Erythroblast (primary cell): ENCODE measurements at places on chromosomes 2 and 18.

DNA sequence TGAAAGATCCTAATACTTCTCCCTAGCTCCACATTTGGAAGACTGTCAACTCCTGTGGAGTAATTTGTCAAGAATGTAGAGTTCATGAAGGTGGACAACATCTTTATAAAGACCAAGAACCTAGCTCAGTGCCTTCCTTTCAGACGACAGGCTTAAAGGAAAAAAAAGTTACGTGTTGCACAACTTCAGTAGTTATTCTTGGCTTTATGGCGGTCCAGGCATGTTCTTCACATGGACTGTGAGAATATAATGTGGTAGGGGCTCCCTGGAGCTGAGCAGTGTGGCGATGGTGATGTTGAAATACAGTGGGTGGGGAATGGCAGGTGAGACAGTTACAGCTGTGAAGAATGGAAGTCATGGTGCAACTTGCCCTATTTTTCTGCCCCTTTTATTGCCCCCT is 3.9 kb downstream of the TAF1B start:
- DNase-seq = no peak

GRCh38 chr2:157856187-157856515 is 20.0 kb downstream of the ACVR1 start:
- DNase-seq = peak; percentile 39

DNA sequence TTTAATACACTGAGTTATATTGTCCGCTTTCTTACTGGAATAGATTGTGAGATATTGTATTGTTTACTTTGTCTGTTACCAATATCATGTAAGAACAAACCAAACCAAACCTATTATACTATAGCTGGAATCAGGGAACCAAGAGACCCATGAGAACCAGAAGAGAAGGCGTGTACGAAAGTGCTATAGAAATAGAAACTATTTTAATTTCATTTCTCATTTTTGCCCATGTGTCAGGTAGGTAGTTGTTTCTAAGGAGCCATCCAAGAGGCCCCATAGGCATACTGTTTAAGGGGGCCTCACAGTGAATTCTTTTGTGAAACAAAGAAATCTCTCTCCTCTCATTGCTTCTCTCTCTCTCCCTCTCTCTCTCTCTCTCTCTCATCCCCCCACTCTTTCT is 363.6 kb downstream of the RNF144A start:
- no peak for DNase-seq

DNA sequence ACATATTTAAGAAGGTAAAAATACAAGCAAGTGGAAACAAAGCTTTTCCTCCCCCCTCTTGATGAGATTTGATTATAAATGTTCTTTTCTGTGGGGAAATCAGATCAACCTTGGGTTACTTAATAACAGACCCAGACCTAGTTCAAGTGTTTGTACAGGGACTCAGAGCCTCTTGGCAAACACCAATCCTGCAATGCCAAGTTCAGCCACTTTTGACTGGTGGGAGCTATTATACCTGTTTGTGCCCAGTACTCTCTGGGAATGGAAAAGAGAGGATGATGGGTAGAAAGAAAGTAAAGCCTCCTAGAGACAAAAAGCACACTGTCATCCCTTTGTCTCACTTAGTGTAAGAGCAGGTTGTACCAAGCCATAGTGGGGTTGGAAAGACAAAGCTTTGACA is 63.8 kb upstream of the EPHA4 start:
- DNase-seq = no peak

GRCh38 chr2:219350710-219351221 is 18.2 kb upstream of the RESP18 start:
- no peak for DNase-seq

GRCh38 chr2:229141424-229142025 is 129.6 kb downstream of the PID1 start:
- no peak for DNase-seq

DNA sequence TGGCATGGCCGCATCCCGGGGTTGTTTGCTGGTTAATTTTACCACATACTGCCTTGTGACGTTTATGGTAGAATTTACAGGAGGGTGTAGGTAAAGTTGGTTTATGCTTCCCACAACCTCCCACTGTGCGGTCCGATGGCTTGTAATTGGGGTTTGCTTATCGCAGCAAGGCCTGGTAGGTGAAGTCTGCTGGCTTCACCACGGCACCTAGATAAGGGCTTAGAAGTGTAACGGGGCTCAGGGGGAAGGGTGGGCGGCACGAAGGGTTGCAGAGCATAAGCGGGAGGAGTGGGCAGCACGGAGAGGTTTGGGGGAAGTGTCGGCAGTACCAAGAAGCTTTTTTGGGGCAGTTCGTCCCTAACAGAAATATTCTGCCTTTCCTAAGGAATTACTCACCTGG is 39.0 kb upstream of the TMEM131 start:
- DNase-seq = peak; percentile 37

- no peak for DNase-seq
Observed at GRCh38 chr2:23320058-23320457, 64.9 kb upstream of the KLHL29 start.

- no peak for DNase-seq
Observed at GRCh38 chr18:27419646-27420045, 234.5 kb upstream of the CHST9 start.

DNA sequence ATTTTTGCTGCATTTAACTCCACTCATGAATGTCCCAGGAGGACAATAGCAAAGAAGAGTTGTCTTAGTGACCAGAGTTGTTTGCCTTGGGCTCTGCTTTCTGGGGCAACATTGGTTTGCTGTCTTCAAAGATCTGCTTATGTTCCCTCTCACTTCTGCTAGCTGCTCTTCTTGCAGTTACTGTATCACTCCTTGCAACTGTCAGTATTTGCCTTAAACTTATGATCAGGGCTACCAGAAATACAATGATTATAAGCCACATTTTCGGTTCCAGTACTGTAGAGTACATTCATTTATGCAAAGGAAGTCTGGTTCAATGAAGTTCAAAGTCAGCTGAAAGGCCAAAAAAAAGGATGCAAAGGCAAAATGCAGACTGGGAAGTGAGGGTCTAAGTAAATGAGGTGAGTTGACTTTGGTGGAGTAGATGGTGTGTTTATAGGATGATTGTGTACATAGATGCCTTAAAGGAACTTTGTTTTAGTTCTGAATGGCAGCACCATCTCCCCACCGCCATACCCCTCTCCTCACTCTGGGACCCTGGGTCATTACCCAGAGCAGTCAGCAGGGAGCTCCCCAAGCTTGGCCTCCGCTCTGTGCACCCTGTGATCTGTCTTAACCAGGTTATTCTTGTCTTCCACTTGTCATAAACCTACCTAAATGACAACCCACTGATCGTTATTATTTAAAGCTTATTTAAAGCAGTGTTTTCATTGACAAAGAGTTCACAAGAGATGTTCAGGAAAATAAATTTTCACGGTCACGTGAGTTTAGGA is 236.0 kb downstream of the DOK6 start:
- DNase-seq = no peak

DNA sequence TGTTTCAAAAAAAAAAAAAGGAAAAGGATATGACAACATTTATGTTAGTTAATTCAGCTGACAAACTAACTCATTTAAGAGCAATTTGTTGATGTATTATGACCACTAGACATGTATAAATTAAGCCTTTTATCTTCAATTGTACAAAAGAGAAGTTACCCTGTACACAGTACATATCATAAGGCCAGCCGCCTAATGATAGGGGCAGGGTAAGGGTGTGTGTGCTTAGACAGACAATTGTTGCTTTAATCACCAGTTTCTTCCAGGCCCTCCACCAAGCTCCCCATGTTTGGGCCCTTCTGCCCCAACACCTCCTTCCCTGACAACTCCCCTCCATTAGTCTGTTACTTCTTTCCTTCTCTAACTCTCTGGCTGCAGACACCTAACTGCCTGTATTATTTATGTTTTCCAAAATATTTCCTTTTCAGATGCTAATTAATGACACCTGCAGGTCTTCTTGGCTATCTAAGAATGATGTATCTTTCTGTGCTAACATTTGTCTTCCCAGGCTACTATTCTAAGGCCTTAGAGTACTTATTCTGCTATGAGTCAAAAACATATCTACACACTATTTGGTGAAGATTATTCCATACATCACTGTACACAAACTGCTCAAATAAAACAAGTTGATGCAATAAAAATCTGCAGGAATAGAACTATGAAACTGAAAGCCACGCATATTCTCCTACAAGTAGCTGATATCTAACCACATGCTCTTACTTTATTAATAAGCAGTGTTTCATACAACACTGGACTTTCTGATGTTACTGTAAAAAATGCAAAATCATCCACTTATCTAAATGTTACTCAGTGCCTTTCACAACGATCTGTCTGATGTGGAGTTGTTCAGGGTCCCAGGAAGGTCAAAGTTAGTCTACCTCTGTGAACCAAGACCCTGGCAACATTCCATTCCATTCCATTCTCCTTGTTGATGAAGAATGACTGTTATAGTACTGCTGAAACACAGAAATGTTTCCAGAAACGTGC is 26.4 kb downstream of the TMEM131 start:
- DNase-seq = peak; percentile 55

DNA sequence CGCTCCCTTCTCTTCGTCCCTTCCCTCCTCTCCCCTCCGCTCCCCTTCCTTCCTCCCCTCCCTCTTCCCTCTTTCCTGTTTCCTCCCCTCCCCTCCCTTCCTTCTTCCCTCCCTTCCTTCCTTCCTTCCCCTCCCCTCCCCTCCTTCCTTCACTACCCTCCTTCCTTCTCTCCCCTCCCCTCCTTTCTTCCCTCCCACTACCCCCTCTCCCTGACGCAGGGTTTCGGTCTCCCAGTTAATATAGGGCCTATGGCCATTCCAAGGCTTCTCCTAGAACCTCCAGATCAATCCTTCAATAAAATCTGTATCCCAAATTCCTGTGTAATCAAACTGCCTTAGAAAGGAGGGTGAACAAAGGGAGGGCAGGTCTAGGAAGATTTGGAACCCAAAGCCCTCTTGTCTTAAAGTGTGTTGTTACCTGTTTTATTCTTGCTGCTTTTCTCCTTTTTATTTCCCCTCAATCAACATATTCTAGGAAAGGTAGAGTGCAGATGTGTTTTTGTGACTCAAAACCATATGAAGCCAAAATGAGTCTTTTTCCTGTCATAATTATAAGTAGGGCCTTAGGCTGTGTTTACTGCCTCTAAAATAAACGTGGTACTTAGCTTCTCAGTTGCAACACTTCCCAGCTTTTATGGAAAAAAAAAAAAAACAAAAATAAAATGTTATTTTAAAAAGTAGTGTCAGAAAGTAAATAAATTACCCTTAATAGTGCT is 53.7 kb downstream of the GPD2 start:
- DNase-seq = no peak

- peak; percentile 79 for DNase-seq
Observed at GRCh38 chr2:126676221-126677175, 20.5 kb downstream of the GYPC start.

GRCh38 chr18:6940451-6940850 is 177.1 kb downstream of the LAMA1 start:
- DNase-seq = no peak

GRCh38 chr18:22408059-22408458 is 9.7 kb downstream of the CTAGE1 start:
- DNase-seq = no peak

DNA sequence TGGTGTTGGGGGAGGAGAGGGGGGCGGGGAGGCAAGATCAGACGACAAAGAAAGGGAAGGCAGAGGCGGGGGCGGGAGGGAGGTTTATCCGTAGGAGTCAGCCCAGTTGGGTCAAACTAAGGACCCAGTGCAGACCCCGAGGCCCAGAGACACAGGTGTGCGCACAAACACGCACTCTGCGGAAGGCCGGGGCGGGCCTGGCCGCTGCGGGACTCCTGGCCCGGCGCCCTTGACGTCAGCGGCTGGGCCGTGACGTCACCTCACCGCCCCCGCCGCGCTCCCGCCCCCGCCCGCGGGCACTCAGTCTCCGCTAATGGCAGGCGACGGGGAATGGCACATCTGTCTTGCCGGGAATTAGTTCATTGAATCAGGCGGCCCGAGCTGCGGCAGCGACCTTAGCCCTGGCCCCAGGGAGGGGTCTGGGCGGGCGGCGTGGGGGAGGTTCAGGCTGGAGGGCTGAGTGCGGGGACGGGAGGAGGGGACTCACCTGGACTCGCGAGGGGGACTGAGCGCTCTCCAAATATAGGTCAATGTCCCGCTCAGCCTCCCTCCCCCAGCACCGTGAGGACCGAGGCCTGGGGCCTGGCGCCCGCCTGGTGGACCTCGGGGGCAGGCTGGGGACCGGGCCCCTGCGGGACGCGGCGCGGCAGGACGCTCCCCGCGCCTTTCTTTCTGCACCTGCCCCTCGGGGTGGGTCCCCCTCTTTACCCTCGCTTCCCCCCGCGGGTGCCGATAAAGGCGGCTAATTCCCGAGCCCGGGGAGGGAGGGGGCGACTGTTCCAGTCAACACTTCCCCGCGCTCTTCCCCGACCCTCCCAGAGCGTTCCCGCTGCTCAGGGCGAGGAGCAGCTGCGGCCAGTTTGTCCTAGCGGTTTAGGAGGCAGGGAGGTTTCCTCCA is 15.5 kb upstream of the ECEL1 start:
- peak; percentile 15 for DNase-seq

GRCh38 chr2:138779406-138779780 is 797 bp downstream of the NXPH2 start:
- no peak for DNase-seq

DNA sequence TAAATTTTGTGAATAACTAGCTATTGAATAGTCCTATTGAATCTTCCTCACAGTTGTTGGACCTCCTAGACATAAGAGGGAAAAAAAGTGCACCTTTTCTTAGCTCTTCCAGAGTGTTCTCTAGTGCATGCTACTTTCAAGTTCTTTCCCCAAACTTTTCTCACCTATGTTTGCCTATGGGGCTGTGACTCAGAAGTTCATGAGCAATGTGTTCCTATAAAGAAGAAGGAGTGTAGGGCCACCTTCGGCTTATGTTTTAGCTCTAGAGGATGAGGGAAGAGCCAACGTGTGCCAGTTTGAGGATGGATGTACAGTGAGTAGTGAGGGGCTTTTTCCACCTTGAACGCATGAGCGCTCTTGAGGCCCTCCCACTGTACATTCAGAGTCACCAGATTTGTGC is 27.0 kb upstream of the HNMT start:
- DNase-seq = no peak

DNA sequence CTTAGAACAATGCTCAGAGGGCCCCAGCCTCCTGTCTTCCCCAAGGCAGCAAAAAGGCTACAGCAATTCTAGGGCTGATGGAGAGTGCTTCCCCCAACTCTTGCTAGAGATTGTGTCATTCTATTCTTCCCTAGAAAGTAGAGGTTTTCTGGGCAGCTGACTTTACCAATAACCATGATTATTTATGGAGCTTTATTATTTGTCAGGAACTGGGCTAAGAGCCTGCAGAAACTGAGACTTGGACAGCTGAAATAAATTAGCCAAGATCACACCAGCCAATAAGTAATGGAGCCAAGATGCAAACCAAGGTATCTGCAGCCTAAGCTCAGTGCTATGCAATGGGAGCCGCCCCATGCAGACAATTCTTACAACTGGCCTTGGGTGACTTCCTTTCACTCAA is 84.8 kb downstream of the CCBE1 start:
- DNase-seq = no peak
